Natural killer cell (primary cell): ENCODE measurements at places on chromosomes 1 and 21.

- peaks cover 4% of the 10 kb centered on the region for H3K27me3 ChIP-seq
- no peaks in the 10 kb centered on the region for H3K4me1 ChIP-seq
- DNase-seq, result no peak
- H3K36me3 ChIP-seq, result no peaks in the 10 kb centered on the region
- H3K27ac ChIP-seq, result no peak overlapping the region
Measured at GRCh38 chr1:33908324-33908956, 44.6 kb downstream of the HMGB4 start.

- H3K4me3 ChIP-seq, result no peak overlapping the region
- peaks cover 12% of the 10 kb centered on the region for H3K4me1 ChIP-seq
- no peak overlapping the region for H3K27ac ChIP-seq
Measured at GRCh38 chr1:109628540-109629321, 9.1 kb downstream of the AMPD2 start.

- H3K27me3 ChIP-seq, result no peaks in the 10 kb centered on the region
- H3K36me3 ChIP-seq, result peaks cover 3% of the 10 kb centered on the region
- H3K27ac ChIP-seq, result no peak overlapping the region
- no peak overlapping the region for H3K4me3 ChIP-seq
- DNase-seq, result no peak
Measured at GRCh38 chr1:97739596-97740103, 181.2 kb downstream of the DPYD start.

- H3K4me3 ChIP-seq, result no peak overlapping the region
- H3K4me1 ChIP-seq, result no peaks in the 10 kb centered on the region
- H3K27ac ChIP-seq, result no peak overlapping the region
- H3K36me3 ChIP-seq, result no peaks in the 10 kb centered on the region
- no peaks in the 10 kb centered on the region for H3K27me3 ChIP-seq
Measured at GRCh38 chr1:56330391-56331026, 248.9 kb downstream of the PLPP3 start.
